ENCODE measurements at places on chromosomes 3 and 15.

DNA sequence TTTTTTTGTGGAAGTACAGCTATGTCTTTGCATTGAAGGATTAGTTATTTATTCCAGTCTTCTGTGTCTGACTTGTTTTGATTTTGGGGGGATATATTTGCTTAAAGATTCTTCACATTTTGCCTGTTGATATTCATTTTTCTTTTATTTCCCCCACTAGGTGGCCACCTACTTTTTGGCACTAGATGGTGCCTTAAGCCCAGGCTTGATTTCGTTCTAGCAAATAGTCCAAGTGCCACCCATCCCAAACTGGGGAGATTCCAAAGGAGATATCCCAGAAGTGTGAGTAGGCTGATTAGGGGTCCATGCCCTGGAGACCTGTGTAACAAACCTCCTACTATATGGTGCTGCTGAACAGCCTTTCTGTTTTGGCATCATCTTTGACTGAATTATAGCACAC, 80.0 kb upstream of the SPATA16 start:
- DNase-seq: peak; percentile 43

DNA sequence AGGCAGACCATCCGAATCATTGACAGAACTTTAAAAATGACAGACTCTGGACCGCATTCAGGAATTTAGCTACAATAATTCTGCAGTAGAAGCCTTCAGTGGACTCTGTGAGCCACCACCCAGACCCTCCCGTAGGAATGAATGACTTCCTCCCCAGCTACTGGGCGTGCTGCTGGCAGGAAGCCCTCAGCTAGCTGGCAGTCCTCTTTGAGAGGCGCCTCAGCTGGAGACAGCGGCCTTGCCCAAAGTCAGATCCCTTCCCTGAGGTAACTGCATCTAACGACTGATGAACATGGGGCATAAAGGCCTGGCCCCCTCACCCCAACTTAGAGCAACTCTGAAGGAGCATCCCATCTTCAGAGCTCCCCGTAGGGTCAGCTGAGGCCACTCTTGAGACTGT, 25.8 kb downstream of the CRABP1 start:
- DNase-seq: peak; percentile 42

- DNase-seq: no peak
These were observed 3.5 kb downstream of the SPINT1 start for GRCh38 chr15:40847223-40847961.

- no peak for DNase-seq
These were observed 775 bp downstream of the TTC21A start for GRCh38 chr3:39108200-39108710.

- no peak for DNase-seq
These were observed 21.7 kb downstream of the PARP16 start for GRCh38 chr15:65264863-65265430.

- no peak for DNase-seq
These were observed 11.9 kb downstream of the CX3CR1 start for GRCh38 chr3:39267631-39268548.

- DNase-seq: no peak
These were observed 6.1 kb upstream of the LRRC15 start for GRCh38 chr3:194375473-194376240.

GRCh38 chr3:107068980-107069379, 308.3 kb upstream of the CCDC54 start:
- peak; percentile 91 for DNase-seq

- peak; percentile 60 for DNase-seq
These were observed 1093.6 kb upstream of the ALCAM start for GRCh38 chr3:104273046-104273649.

DNA sequence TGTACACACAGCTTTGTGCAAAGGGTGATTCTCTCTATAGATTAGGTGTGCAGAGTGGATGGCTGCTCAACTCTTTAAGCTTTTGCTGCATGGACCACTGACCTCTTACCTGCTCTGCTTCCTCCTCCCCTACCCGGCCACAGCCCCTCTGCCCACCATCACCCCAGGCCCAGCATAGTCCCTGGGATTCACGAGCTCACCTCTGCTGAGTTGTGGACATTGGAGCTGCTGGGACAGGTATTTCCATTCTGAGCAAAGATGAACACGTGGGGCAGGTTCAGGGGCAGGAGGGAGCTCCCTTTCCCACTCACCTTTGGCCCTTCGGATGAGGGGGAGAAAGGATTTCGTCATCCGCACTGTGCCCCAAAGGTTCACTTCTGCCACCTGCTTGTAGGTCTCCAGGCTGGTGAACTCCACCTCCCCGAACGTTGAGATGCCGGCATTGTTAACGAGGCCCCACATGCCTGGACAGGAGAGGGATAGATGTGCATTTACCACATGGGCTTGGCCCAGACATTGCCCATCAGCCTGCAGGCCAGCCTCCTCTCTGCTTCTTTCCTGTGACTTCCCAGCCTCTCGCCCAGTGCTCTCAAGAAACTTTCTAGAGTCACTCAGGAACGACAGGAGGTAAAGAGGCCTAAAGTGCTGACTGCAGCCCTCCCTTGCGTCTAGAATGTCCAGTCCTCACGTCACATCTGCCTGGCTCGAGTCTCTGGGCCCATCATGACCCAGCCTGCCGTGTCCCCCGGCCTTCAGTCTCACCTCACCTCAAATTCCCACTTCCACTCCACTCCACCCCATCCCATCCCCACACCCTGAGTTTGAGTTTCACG, 41.6 kb downstream of the BDH1 start:
- DNase-seq: no peak

DNA sequence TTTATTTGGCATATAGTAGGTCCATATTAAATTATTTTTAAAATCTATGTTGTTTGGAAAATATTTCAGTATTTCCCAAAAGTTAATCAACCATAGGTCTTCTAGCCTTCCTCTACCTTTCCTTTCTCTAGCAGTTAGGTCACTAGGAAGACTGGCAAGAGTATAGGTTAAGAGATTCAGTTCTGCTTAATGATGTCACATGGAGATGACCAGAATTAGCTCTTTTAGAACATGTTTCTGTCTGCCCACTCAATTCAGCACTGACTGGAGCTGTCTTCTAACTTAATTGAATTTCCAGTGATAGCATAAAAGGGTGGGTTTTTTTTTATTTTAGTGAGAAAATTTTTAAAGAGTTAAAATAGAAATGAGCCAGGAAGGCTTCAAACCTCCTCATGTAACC, 23.8 kb upstream of the ZBED2 start:
- no peak for DNase-seq

- DNase-seq: no peak
These were observed 435.9 kb downstream of the NR2F2 start for GRCh38 chr15:96766366-96766765.

DNA sequence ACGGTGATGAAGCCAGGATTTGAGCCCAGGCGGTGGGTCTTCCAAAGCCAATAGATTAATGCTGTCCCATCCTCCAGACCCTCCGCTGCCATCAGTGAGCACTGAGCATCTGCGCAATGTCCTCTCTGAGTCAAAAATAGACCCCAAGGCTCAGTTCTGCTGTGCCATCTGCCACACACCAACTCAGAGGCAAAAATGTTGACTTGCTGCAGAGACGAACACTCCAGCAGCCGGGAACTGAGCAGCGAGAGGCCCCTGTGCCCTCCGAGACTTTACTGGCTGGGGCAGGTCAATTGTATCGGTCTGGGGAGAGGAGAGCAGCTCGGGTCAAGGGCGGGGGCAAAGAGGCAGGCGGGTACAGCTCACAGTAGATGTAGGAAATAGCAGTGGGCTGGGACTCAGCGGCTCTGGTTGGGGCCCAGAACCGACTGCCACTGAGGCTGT, 41.5 kb upstream of the ATP2B2 start:
- DNase-seq: no peak

GRCh38 chr3:60636846-60637245, 614.4 kb downstream of the FHIT start:
- DNase-seq: peak; percentile 45

- no peak for DNase-seq
These were observed 19.4 kb upstream of the SKOR1 start for GRCh38 chr15:67805666-67806516.

DNA sequence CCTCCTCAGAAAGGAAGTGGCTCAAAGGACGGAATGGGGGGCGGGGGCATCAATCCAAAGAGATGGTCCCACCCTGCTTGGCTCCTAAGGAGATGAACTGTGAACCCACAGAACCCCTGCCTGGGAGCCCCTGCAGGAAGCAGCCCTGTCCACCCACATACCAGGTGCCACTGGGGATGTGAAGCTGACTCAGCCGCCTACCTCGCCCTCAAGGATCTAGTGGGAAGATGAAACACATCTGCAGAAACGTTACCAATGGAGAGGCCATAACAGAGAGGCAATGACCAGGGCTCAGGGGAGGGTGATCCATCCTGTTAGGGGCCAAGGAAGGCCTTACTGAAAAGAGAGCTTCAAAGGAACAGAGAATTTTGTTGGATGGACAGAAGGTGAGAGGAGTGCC, 35.1 kb downstream of the EAF1 start:
- DNase-seq: no peak

GRCh38 chr3:12984023-12984823, 89.0 kb downstream of the IQSEC1 start:
- peak; percentile 80 for DNase-seq

GRCh38 chr15:69357773-69358771, 56.1 kb upstream of the KIF23 start:
- DNase-seq: peak; percentile 32

DNA sequence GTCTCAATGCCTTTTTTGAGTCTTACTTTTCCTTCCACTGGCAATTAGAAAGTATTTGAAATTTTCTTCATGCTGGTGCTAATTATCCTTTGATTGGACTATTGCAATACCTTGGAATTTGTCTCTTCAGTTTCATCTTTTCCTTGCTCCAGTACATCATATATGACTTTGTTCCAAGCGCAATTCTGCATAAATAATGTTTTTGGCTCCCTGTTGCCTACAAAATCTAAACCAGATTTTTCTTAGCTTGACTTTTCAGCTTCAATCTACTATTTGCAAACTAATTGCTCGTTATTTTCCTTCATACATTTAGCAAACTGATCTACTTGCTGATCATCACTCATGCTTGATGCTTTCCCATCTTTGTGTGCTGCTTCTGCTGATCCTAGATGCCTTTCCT, 230.8 kb upstream of the GPR149 start:
- DNase-seq: no peak

DNA sequence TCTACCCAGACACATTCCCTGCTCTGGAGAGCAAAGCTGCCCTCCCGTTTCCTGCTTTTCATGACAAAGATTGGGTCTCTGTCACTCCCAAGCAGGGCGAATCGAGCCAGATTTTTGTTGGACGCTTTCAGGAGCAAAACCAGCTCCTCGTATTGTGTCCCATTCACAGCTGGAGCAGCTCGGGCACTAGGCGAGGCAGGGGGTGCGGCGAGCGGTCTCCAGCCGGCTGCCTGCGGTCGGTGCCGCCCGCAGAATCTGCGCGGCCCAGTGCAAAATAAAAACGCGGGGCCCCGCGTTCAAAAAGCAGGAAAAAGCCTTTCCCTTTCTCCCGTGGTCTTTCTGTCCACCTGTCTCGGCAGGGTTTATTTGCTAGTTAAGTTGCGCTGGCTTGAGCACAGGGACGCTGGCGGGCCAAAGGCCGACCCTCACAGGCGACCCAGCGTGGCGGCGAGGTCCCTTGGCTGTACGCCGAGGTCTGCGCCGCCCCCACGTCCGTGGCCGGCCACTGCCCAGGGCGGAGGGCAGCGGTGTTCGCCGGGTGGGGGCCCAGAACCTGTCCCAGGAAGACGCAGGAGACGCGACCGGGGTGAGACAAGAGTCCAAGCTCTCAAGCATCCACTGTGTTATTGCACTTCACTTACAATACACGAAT, 71.2 kb downstream of the CYP19A1 start:
- peak; percentile 66 for DNase-seq

GRCh38 chr15:88089024-88089620, 167.4 kb downstream of the NTRK3 start:
- DNase-seq: peak; percentile 12

DNA sequence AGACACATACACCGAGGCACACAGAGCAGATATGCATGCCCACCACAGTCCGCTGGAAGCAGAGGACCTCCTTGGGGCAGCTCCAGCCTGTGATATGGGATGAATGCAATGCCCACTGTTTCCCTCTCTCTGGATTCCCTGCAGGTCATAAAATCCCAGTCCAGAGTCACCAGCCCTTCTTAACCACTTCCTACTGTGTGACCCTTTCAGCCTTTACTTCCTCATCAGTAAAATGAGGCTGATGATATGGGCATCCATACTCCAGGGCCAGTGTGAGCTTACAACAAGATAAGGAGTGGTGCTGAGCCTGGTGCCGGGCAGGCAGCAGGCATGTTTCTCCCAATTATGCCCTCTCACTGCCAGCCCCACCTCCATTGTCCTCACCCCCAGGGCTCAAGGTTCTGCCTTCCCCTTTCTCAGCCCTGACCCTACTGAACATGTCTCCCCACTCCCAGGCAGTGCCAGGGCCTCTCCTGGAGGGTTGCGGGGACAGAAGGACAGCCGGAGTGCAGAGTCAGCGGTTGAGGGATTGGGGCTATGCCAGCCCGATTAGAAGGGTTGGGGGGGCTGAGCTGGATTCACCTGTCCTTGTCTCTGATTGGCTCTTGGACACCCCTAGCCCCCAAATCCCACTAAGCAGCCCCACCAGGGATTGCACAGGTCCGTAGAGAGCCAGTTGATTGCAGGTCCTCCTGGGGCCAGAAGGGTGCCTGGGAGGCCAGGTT, at the start of gene GNAT1:
Gene GNAT1 (plus strand): TSS at position 675 of the 725 bp plus-strand sequence. CDS start 116 bp downstream, outside the sequence.
- DNase-seq: no peak

- peak; percentile 77 for DNase-seq
These were observed 299.5 kb upstream of the KCNMB2 start for GRCh38 chr3:178236555-178237277.

- no peak for DNase-seq
These were observed 126.5 kb downstream of the PDE8A start for GRCh38 chr15:85108136-85108535.

GRCh38 chr15:65773386-65774111, 18.5 kb downstream of the DENND4A start:
- DNase-seq: no peak

DNA sequence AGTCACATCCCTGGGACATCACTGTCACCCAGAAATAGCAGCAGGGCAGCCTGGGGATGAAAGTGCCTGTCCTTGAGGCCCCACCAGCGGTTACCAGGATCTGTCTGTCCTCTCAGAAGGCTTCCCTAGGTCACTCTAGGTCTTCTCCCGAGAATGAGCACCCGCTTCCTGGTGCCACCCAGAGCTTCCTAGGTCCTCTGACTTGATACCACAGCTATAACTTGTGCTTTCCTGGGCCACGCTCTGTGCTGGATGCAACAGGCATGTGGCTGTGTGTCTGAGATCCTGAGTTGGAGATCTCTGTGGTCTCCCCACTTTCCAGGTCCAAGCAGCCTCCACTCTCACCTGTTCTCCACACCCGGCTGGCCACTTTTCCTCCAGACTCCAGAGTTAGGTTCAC, 25.8 kb downstream of the ARNT2 start:
- DNase-seq: no peak

- DNase-seq: no peak
These were observed 210.0 kb upstream of the NDN start for GRCh38 chr15:23897091-23897490.

GRCh38 chr3:25748189-25748588, 35.1 kb downstream of the NGLY1 start:
- no peak for DNase-seq

GRCh38 chr3:12797124-12797891, 828 bp downstream of the CAND2 start:
- DNase-seq: no peak

GRCh38 chr15:73275862-73276261, 92.9 kb downstream of the HCN4 start:
- no peak for DNase-seq

- DNase-seq: no peak
These were observed 45.7 kb upstream of the SKOR1 start for GRCh38 chr15:67779549-67780111.

GRCh38 chr15:90819850-90820249, 48.5 kb upstream of the FURIN start:
- no peak for DNase-seq
